ENCODE measurements at places on chromosomes 12 and 14.

DNA sequence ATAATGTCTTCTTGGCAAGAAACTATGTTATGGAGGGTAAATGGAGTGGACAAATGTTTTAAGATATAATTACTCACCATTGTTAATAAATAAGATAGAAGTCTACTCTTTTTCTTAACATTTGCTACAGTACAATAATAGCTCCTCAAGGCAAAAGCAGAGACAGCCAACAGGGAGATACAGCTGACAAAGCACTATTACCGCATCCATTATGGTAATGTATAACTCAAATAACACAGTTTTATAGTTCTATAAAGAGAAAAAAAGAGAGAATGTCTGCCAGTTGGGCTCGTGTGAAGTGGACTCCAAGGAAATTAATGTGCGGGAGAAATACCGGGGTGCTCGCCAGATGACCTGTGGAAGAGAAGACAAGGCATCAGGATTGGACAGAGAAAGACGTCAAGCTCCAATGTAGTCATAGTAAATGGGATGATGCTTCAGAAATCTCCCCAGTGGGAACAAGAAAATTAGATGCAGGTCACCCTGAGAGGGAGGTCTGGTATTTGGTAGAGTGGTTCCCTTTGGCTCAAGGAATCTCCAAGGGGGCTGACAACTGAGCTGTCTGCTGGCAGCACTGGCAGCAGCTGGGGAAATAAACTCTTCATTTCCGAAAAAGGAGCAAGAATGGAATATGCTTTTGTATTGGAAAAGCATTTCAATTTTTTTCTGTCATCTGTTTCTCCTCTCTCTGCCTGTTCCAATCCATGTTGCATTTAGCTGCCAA lies 343.9 kb downstream of the LRFN5 start:
- DNase-seq, result no peak

GRCh38 chr14:49134940-49135339 lies 451.2 kb downstream of the RPS29 start:
- DNase-seq, result no peak

DNA sequence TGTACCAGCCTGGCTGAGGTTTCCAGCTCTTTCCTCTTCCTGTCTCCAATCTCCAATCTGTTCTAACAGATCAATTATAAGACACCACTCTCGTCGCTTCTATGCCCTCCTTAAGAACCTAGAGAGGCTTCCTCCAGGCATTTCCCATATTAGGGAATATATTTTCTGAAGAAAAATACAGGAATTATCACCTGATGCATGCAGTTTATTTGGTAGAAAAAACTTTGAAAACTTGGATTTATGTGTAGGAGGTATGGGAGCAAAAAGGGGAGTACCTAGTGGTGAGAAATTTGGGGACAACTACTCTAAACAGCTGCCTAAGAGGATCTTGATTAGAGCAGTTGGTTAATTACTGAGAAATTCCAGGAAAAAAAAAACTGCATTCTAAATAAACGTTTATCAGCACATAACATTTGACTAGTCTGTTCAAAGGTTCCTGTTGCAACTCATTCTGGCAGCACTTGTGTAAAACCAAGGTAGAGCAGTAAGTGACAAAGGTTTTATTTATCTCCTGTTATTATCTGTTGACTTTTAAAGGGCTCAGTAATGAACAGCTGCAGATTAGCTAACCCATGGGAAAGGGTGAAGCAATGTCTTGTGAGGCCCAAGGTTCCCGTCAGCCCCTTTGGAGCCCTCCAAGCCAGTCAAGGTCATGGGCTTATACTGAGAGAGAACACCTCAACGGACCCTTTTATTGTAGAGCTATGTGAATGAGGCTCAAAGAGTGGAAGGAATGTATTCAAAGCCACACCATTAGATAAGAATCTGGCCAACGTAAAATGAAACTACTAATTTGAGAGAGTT lies 36.4 kb upstream of the NR1H4 start:
- no peak for DNase-seq

GRCh38 chr12:1517734-1518525 lies 76.5 kb downstream of the FBXL14 start:
- DNase-seq, result no peak

- DNase-seq, result no peak
These were observed 28.6 kb upstream of the C12orf42 start for GRCh38 chr12:103524238-103524875.

GRCh38 chr14:61064210-61064609 lies 83.2 kb downstream of the SLC38A6 start:
- DNase-seq, result no peak

- DNase-seq, result no peak
These were observed 179.4 kb downstream of the PHLDA1 start for GRCh38 chr12:75852143-75852542.

- no peak for DNase-seq
These were observed 907.9 kb downstream of the VRK1 start for GRCh38 chr14:97705107-97705506.

DNA sequence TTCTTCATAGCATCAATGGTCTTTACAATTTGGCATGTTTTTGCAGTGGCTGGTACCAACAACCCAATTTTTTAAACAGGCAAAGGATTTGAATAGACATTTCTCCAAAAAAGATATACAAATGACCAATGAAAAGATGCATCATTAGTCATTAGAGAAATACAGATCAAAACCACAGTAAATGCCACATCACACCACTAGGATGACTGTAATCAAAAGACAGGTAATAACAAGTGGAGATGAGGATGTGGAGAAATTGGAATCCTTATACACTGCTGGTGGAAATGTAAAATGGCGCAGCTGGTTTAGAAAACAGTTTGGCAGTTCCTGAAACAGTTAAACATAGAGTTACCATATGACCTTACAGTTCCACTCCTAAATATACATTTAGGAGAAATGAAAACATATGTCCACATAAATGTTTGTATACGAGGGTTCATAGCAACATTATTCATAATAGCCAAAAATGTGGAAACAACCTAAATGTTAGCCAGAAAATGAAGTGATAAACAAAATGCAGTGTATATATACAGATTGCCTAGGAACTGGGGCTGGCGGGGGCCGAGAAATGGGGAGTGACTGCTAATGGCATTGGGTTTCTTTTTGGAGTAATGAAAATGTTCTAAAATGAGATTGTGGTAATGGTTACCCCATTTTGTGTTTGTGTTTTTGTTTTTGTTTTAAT lies 55.2 kb downstream of the TGFB3 start:
- DNase-seq, result no peak

DNA sequence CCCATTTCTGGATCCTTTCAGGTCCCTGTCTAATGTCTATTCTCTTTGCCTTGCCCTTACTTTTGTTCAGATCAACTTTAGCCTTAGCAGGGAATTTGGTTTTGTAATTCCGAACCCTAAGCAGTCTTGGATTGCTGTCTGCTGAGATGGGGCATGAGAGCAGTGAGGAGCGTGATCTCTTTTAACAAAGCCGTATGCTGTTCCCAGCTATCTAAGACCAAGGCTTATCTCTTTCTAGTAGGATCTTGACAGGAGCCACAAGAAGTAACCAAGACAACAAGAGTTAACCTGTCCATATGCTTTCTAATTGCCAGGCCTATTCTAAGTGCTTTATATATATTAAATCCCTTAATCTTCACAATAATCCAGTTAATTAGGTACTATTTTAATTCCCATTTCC lies 4.5 kb upstream of the DHRS7 start:
- DNase-seq, result no peak

GRCh38 chr14:86654558-86655184 lies 1124.7 kb downstream of the FLRT2 start:
- no peak for DNase-seq

GRCh38 chr14:64693810-64694165 lies 10.4 kb upstream of the PLEKHG3 start:
- DNase-seq, result no peak

DNA sequence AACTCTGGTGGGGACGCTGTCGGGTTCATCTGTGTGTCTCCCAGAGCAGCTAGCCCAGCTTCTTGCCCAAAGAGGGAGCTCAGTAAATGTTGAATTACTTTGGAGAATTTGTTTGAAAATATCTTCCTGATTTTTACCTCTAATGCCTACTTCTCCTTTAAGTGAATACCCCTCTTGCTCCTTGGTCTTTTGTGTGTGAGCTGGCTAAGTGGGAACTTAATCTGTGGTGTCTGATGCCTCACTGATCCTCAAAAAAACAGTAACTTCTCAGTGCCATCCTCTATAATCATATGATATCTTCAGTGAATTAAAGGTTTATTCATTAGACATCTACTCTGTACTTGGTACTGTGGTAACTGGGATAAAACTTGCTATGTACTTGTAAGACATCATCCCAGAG lies 7.7 kb upstream of the PSMA6 start:
- DNase-seq, result no peak

DNA sequence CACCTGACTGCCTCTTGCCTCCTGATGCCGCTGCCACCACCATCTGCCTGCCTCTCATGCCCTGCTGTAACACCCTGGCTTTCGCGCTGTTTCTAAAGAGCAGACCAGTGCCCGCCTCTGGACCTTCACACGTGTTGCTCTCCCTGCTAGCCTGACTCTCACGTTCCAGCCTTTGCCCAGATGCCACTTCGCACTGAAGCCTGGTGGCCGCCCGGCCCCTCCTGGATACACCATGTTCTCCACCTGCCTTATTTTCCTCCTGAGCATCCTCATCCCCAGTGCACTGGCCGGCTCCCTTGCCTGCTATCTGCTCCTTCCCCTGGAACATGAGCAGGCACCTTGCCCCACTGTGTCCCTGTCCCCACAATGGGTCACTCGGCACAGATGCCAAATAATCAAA lies 146.5 kb downstream of the PIWIL1 start:
- no peak for DNase-seq

GRCh38 chr12:90211017-90211416 lies 502.4 kb upstream of the ATP2B1 start:
- no peak for DNase-seq

- no peak for DNase-seq
These were observed 14.6 kb upstream of the NUDT14 start for GRCh38 chr14:105195522-105196264.

- no peak for DNase-seq
These were observed 213.0 kb downstream of the KITLG start for GRCh38 chr12:88367231-88367630.

GRCh38 chr14:61553730-61554641 lies 141.3 kb upstream of the HIF1A start:
- DNase-seq, result no peak

Data from activated T-helper 1 cell treated with anti-CD3 and anti-CD28 coated beads, Interleukin-2, amount 50 U/mL, for 16 hours (primary cell).